NCI-H460 (cell line): ENCODE measurements at places on chromosomes 1 and 21.

DNA sequence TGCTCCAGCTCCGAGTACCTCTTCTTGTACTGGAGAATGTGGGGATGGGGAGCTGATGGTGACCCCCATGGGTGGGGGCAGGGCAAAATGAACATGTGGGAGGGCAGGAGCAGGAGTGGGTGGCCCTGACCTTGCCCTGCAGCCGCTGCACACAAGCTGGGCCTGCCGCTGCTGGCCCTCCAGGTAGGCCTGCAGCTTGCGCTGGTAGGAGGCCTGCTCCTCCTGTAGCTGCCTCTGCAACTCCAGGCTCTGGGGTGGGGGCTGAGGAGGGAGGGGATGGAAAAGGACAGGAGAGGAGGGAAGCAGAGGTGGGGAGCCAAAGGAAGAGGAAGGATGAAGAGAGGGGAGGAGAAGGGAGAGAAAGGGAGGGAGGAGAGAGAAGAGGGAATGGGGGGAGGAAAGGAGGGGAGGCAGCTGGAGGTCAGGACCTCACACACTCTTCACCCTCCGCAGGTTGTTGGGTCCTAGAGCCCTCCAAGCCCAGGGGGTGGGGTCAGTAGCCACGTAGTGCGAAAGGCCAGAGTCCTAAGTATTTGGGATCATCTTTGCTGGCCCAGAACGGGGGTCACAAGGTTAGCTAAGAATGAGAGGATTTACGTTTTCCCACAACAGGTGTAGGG, 22.9 kb downstream of the RNU1-1 start:
- DNase-seq, result no peak

- DNase-seq, result no peak
These were observed 241.7 kb upstream of the RAB4A start for GRCh38 chr1:229028987-229029878.

DNA sequence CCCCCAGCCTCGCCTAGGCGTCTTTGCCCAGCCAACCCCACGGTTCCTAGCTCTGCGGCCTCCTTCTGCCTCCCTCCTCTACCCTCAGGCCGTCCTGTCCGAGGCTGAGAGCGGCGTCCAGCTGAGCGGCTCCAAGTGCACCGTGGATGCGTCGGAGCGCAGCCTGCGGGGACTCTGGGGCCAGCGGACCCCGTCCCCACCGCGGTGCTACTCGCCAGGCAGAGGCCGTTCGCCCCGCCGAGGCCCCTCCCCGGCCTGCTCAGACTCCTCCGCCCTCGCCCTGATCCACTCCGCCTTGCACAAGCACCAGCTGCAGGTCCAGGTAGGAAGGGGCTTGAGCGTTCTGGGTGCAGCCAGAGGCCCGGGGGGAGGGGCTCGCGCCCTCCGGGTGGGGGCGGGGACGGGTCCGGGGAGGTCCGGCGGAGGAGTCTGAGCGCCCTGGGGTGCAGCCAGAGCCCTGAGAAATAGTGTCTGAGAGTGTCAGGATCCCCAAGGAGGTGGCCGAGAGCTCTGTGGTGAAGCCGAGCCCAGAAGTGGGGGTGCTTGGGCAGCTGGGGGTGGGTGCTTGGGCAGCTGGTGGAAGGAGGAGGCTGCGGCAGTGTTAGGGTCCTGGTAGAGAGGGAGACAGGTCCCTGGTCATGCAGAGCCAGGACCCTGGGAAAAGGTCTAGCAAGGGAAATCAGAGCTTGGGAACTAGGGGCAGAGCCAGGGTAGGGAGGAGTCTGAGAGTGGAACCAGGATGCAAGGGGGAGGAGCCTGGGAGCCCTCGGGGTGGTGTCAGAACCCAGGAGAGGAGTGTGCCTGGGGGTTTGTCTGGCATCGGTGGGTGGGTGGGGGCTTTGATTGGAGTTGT, 3.2 kb upstream of the NBPF3 start:
- no peak for DNase-seq

- DNase-seq, result no peak
These were observed 29.3 kb downstream of the ZBTB8B start for GRCh38 chr1:32494196-32494595.

- DNase-seq, result no peak
These were observed 423.9 kb downstream of the PTBP2 start for GRCh38 chr1:97145321-97145956.

DNA sequence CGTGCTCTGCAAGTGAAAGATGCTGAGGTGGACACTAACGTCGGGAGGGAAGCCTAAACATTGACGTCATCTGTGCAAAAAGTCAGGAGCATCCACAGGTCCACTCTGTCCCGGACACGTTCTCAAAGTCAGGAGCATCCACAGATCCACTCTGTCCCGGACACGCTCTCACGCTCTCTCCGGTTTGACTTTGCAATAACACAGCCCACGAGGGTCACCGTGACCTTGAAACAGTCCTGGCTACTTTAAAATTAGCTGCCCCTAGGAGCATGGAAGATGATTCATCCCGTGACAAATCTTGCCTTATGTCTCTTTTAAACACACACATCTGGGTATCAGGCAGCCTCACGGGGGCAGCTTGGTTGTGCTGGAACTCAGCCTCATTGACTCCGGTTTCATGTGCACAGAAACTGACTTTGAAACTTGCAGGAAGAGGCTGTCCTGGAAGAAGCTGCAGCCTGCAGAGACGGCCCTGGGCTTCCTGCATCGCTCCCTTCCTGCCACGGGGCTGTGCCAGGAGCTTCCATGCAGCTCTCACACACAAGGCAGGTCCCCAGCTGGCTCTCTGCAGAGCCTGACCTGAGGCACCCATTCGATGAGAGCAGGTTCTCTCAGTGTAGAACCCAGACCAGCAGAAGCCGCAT, 18.1 kb upstream of the COL18A1 start:
- no peak for DNase-seq

DNA sequence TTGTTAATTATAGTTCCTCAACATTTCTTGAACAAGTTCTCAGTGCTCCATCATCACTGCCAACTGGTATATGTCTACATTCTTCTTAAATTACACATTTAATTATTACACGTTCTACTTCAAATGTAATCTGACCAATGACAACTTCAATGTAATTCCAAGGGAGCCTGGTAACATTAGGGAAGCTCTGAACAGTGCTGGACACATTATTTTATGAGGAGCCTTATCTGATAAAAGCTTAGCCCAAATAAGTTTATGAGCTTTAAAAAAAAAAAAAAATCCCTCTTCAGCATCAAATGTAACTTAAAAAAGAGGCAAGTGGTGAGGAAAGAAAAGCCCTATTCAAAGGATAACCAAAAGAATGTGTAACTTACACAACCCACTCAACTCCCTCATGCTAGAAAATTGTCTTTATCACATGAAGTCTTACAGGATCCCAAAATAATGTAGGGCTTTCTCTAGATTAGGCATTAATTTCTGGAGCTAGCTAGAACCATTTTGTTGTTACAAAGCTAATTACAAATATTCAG, 35.2 kb upstream of the ABCA4 start:
- DNase-seq, result no peak

- DNase-seq, result no peak
These were observed 52.2 kb downstream of the DMRTB1 start for GRCh38 chr1:53511323-53511932.

DNA sequence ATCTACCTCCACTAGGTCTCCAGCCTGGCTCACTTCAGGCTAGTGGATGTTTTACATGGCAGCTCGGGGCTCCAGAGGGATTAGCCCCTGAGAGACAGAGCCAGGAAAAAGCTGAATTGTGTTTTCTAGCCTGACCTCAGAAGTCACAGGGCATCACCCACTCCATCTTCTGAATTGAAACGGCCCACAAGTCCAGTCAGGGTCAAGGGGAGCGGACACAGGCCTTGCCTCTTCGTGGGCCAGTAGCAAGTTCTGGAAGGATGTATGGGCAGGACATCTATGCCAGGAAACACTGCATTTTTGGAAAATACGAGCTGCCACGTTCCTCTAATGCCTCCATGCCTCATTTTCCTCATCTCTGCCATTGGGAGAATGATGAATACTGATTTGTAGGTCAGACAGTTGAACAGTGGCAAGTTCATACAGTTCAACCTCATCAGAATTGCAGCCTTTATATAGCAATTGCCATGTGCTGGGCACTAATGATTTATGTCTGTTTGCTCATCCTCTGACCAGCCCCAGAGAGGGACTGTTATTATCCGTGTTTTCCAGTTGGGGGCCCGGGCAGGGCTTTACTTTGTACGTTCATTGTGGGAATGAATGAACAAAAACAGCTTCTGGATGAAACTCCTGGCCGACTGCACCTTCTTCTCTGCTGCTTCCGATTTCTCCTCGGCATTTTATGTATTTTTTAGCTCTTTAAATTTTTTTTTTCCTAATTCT, 23.2 kb upstream of the PCBP3 start:
- no peak for DNase-seq

DNA sequence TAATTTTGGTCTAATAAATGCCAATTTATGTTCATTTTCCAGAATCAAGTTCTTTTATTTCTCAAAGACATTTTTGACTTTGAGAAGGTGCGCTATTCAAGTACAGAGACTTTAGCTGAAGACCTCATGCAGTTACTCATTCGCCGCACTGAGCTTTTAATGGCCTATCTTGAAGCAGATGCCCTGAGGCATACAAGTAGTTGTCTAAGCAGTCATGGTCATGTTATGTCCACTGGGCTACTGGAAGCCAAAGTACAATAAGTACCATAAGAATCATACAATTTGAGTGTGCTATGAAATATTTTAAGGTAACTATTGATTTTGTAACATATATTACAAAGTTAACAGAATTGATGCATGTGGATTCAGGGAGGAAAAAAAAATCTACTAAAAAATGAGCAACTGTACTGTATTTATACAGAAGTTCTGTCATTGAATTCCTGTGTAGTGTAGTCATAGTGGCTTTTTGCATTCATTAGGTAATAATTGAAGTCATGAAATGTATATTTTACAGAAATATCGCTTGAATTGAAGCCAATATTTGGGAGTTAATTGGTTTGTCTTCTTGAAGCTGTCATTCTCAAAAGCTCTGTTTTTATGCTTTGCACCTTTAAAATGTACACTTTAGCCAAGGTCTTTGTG, 13.5 kb upstream of the NEXN start:
- no peak for DNase-seq

DNA sequence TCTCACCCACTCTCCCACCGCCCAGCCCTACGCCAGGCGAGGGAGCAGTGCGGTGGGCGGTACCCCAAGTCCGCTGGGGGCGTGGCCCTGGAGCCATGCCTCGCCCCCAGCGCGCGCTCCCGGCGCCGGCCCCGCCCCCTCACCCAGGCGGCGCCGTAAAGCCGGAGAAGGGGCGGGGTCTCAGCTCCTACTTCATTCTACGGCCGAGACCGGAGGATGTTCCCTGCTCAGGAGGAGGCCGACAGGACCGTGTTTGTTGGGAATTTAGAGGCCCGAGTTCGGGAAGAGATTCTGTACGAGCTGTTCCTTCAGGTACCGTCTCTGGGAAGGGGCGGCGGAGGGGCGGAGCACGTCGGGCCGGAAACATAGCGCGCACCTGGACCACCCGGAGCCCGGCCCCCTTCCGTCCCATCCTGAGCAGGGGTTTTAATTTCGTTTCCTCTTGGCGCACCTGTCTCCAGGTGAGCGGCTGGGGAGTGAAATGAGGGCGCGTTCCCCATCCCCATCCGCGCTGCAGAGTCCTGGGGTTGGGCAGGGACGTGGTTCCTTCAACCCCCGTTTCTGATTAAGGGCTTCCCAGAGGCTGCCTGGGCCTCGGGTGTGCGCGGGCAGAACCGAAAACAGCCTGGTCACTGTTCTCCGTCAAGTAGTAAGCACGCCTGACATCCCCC, at the start of gene RBM11:
TSS of gene RBM11 (plus strand) at position 187 of the 671 bp plus-strand sequence. CDS start at position 217, 30 bp downstream.
- peak; percentile 48 for DNase-seq

DNA sequence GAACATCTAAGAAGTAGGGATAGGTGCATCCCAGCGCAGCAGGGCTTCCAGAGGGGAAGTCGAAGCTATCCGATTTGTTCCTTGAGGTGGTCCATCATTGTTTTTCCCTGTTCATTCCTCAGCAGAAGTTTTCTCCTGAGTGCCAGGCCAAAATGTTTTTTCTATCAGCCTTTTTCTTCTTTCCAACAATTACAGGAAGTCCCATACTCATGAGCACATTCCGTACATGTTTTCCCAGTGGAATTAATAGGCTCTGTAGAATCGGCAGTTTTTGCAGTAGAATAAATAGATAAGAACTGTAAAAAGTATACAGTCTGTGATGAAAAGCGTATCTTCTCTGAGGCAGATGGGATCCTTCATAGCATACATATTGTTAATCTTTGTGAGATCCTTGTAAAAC, 24.8 kb downstream of the CD101 start:
- no peak for DNase-seq

DNA sequence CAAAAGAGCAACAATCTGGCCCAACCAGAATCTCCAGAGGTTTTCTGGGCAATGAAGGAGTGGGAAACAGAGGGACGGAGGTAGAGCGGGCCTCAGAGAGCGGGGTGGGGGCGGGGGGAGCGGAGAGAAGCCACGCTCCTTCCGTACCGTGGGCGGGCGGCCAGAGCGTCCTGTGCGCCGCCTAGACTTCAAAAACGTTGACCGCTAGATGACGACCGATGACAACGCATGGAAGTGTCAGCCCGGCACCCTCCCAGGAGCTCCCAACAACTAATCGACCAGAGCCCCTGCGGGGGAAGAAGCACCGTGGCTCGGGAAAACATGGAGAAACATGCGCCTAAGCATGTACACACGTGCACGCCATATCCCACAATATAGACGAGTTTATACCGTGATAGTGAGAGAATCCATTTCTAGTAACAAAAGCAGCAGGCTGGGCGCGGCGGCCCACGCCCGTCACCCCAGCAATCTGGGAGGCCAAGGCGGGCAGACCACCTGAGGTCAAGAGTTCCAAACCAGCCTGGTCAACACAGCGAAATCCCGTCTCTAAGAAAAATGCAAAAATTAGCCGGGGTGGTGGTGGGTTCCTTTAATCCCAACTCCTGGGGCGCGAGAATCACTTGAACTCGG, 131.9 kb downstream of the LIPI start:
- DNase-seq, result no peak
